Posterior cingulate gyrus (tissue), 11 donors: ENCODE measurements at places on chromosomes 4 and X.

- DNase-seq: no peak
Measured at GRCh38 chr4:109916027-109916409, 3.3 kb downstream of the EGF start.

- no peak for DNase-seq
Measured at GRCh38 chrX:47143894-47144625, 442 bp downstream of the NDUFB11 start.

GRCh38 chr4:73676861-73677323, 56.7 kb upstream of the RASSF6 start:
- DNase-seq: no peak

DNA sequence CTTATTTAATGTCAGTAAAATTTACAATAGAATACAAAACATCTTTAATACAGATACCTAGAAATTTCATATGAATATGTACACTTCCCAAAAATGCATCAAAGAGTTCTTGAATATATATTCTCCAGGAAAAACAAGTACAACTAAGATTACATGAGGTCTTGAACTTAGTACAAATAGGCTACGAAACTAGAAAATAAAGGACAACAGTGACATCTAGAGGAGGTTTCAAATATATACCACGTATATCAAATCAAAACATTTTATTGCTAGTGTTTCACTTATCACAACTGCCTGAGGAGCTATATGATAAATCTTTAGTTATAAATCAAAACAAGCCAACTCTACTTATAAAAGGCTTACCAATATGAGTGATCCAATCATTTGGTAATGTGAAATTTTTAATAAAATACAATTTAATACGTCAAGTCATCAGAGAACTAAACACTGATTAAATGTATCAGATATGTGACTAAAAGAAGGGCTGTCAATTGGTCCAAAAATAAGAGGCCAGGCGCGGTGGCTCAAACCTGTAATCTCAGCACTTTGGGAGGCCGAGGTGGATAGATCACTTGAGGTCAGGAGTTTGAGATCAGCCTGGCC, 36.6 kb downstream of the ANAPC10 start:
- DNase-seq: no peak

- DNase-seq: no peak
Measured at GRCh38 chrX:107646735-107647134, 18.4 kb downstream of the PRPS1 start.

DNA sequence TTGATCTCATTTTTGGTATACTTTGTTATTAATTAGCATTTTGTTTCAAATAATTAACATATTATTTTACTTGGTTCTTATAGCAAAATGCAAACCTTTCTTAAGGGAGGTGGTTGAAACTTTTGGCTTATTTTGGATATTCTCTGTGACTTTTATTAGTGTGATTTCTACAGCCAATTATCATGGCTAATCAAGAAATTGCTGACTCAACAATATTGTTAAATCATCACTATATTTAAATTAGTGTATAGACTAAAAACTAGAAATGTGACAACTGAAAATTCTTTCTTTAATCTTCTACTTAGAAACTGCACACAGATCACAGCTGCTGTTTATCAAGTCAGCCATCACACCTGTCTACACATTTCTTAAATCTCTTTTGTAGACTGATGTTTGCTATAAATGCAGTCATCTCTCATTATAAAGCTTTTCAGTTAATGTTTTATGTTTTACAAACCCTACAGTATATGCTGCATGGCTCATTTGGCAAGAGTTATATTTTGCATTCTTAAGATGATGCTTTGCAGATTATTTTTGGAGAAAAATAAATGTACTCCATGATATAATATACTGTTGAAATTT, 389.8 kb upstream of the PCDH10 start:
- DNase-seq: no peak

GRCh38 chrX:136206916-136207315, 44.3 kb downstream of the MAP7D3 start:
- DNase-seq: no peak

- DNase-seq: no peak
Measured at GRCh38 chr4:177239878-177240277, 69.8 kb upstream of the NEIL3 start.

GRCh38 chrX:44770121-44770520, 73.7 kb upstream of the DUSP21 start:
- DNase-seq: no peak

DNA sequence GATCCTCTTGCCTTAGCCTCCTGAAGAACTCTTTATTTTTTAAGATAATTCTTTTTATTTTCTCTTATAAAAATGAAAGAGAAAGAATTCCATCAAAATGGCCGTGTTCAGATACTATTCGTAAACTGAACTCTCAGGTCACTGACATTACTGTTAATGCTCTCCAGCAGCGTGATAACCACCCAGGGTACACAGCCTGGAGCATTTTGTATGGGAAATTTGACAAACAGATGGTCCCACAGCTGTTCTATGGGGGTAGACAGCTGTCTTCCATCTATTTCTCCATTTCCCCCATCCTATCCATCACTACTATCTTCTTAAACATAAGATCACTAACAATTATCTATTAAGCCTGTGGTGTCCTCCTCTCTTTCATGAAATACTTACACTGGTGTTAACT, 47.8 kb downstream of the SYNPO2 start:
- DNase-seq: no peak

- DNase-seq: no peak
Measured at GRCh38 chr4:39341075-39341725, 25.0 kb downstream of the RFC1 start.

- no peak for DNase-seq
Measured at GRCh38 chrX:23327104-23327503, 7.5 kb upstream of the PTCHD1 start.

- DNase-seq: no peak
Measured at GRCh38 chr4:121484633-121485032, 103.8 kb upstream of the QRFPR start.

DNA sequence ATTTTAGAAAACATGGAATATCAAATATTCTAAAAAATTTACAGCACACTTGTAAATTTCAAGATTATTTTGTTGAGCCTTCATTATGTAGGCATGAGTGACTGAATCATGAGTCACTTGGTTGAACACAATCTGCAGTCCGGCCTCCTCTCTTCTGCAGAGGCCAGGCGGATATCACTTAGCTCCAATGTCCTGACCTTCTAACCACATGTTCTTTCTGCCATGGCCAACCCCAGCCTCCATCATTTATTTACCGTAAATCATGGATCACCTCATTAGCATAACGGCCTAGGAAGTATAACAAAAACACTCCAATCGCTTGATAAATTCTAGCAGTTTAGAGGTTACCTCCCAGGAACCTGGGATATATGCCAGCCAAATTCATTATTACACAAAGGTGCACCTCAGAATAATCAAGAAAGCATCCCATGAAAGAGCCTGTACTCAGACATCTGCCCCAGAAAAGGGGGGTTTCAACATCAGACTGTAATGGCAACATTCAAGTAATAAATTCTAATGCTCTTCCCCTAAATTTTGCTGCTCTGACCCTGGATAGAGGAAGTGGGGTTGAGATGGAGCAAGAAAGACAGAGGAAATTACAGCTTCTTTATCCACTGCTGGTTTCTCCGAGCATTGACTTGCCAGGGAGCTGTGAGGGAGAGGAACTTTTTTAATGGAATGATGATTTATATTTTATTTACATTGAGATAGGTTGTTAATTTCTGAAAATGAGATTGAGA, 2153.6 kb upstream of the AGA start:
- DNase-seq: no peak

DNA sequence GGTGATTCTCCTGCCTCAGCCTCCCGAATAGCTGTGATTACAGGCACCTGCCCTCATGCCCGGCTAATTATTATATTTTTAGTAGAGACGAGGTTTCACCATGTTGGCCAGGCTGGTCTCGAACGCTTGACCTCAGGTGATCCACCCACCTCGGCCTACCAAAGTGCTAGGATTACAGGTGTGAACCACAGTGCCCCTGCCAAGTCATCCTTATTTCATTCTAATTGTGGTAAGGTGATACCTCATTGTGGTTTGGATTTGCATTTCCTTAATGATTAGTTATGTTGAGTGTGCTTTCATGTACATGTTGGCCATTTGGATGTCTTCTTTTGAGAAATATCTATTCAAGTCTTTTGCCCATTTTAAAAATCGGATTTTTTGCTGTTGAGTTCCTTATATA, 93.0 kb downstream of the USP9X start:
- DNase-seq: no peak

GRCh38 chr4:117893207-117893606, 141.1 kb upstream of the NDST3 start:
- no peak for DNase-seq

DNA sequence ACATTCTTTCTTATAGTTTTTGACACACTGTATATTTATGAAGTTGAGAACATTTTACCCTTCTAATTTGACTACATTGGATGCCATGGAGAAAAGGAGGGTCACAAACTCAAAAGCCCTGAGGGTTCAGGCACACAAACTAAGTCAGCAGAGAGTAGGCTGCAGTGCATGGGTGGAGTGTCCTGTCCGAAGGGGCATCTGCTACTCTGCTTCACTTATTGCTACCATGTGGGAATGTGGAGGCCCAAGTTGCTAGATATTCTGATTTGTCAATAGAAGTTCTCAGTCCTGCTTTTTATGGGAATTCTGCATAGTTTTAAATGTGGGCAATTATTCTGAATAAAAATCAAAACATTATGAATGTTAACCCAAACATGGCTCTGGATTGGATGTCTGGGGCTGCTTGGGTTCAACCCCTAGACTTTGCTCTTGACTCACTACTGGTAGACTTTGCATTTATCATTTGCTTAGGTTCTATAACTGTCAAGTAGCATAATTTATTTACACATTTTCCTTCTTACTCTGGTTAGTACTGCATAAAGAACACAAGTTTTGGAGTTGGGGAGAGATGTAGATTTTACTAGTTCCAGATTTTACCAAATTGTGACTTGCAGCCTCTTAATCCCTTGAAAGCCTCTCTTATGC, 255.1 kb downstream of the SPRY1 start:
- no peak for DNase-seq

DNA sequence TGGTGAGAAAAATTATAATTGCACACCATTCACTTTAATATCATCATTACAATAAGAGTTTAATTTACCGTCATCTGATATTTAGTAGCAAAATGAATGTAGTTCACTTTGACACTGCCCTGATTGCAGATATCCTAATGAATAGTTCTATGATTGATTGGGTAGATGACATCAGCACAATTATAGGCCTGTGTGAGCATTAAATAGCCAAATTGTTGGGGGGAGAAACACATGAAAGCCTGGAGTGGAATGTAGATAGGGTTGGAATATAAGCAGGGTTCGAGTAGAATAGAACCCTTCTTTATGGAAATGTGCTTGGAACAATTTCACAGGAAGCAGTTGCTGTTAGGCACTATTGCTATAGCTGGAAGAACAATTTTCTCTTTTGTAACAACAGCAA, 1526.2 kb downstream of the RPA4 start:
- no peak for DNase-seq

DNA sequence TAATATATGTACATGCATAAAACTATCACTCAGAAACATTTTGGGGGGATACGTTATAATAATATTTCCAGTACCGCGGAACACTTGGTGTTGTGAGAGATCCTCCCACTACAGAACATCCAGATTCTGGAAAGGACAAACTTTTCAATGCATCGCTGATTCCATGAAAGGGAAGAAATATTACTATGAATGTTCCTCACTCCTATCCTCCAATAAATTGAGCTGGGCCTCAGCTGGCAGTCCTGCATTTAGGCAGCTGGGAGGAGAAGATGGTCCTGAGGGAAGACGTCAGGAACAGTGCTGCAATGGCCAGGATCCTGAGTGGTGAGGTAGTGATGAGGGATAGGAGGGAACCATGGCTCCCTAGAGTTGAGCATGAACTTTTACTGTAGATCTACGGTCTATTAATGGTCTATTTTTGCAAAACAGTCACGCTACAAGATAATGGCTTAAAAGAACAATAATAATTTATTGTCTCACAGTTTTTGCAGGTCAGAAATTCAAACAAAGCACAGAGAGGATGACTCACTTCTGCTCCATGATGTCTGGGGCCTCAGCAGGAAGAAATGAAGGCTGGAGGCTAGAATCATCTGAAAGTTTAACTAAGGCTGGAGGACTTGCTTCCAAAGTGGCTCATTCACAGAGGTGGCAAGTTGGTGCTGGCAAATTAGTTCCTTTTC, 538.1 kb downstream of the STIM2 start:
- DNase-seq: no peak

DNA sequence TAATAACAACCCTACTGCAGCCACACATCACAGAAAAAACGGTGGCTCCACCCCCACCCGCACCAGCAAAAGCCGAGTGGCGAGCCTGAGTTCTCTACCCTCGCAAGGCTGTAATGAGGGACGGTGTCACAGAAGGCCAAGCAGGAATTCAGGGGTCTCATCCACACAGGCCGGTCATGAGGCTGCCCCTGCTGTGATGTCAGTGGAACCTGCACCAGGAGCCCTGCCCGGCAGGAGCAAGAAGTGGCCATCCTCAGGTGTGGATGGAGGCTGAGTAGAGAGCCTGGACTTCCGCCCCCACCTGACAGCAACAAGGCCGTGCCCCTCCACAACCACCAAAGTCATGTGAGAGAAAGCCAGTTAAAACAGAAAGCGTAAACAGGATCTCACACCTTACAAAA, 20.6 kb downstream of the LYAR start:
- DNase-seq: no peak

DNA sequence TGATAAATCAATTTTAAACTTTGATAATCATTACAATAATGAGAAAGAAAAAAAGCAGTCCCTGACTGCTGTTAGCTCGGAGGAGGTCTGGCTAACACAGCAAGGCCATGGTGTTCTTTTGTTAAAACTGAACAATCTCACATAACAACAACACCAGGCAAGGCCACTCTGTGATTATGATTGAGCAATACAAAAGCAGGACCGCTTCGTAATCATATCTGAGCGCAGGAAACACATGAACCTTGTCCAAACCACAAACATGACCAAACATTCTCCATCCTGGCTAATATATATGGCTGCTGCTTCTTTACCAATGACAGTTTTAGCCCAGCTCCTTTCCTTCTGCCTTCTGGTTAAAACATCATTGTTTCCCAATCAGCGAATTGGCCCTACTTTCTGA, 76.8 kb upstream of the DDX53 start:
- no peak for DNase-seq

- DNase-seq: no peak
Measured at GRCh38 chr4:183821076-183821853, 83.8 kb upstream of the STOX2 start.

DNA sequence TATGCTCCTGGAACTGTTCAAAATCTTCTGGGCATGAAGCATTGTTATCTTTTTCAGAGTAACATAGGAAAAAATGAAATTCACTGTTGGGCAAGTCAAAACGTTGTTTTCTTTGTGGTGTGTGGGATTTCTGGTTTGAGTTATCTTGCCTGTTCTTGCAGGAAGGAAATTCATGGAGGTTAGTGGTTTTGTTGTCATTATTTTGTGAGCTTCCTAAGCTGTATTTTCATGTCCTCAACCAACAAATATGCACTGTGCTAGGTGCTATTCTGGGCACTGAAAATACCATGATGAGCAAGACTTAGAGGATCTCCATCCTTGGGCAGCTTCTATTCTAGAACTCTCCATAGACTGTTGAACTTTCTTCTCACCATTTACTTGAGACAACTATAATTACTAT, 16.9 kb downstream of the SPINK2 start:
- no peak for DNase-seq
